Urinary bladder (tissue), 4 donors: ENCODE measurements at places on chromosomes 11 and 22. TPM values are rescaled to one million over a fixed set of nuclear protein-coding genes. Genes with fewer than 3 reads are reported as not detected.

GRCh38 chr11:124674168-124674517 lies 439 bp downstream of the SPA17 start:
- no peak for DNase-seq

- DNase-seq: no peak
Measured at GRCh38 chr22:20547029-20547428, 39.6 kb downstream of the MED15 start.

CARD16 gene
- 16.2 TPM for total RNA-seq

GRCh38 chr11:66720223-66720898 lies 8.7 kb downstream of the SPTBN2 start:
- peak; percentile 73 for DNase-seq

DNA sequence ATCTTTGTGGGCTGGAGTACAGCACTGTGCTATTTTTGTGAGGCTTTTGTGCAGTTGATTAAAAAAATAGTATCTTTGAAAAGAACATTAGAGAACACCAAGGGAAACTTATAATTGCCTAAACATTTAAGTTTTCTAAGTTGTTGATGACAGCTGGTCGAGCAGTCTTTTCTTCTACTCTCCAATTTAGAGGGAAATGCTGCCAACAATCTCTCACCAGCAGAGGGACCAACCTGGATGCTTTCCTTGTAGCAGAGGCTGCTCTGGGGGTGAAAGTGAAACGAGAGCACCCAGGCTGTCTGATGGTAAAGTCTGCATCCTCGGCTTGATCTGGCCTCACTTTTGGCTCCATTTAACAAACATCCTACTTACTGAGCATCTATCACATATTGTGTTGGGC lies 1286.5 kb upstream of the TENM4 start:
- DNase-seq: no peak

- DNase-seq: no peak
Measured at GRCh38 chr22:50318356-50318697, 8.5 kb downstream of the DENND6B start.

- no peak for DNase-seq
Measured at GRCh38 chr22:32509045-32509444, 34.4 kb downstream of the FBXO7 start.

DNA sequence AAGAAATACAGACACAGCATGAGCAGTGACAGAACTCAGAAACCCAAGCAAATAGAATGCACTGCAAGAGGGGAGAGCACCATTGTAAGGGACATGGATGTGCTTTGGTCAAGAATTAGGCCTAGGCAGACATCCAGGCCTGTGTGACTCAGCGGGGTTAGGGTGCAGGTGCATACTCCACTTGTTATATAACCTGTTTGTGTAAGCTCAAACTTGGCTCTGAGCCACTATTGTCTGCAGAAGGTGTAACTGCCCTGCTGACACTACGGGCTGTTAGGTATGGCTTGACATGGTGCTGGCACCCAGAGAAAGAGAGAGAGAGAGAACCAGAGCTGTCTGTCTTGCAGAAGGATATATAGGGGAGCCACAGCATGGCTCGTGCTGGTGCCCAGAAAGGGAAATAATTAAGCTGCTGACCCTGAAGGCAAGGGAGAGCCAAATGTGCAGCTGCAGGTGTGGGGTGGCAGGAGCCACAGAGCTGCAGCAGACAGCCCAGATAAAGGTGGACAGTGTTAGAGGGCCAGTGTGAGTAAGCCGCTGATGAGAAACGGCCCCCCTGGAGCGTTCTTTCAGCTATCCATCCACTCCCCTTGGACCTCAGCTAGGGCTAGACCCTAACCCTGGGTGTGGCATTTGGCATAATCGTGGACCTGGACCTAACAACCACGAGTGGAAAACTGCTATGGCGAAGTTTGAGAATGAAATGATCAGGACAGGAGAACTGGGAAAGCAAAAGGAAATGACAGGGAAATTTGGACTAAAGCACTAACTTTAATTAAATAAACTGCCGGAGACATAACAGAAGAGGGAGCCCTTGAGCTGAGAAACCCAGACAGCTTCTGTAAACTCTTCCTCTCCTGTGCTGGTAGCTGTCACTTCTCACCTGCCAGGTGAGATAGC lies 253.0 kb upstream of the CCDC179 start:
- DNase-seq: no peak

NRXN2 gene
- total RNA-seq: 11.5 TPM

DNA sequence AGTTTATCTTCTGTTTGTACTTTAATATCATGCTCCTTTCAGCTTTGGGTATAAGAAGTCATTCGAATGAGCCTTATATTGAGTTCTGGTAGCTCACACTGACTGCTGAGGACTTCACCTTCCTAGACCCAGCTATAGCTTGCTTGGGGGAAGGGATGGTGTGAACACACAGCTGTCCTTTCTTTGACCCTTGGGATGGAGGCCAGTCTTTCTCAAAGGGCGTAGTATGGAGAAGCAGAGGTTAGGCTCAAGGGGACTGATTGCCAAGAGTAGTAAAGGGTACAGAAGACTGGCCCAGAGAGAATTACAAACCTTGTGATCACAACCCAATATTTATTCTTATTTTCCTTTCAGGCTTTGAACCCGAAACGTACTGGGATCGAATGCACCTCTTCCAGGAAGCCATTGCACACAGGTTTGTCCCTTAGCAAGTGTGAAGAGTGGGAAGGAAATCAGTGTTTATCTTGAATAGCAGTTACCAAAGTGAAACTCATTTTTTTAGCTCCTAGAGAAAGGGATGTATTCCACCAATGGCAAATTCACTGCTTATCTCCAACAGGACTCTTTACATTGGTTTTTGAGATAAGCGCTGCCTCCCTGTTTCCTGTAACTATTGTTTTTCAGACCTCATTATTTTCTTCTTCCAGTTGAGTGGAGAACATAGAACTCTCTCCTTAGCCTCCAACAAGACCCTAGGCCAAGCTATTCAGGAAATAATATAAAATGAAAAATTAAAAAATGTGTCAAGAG lies 42.8 kb upstream of the YWHAH start:
- DNase-seq: no peak

PHLDA2 gene
- total RNA-seq: 1.1 TPM

MTMR3 gene
- total RNA-seq: 62.7 TPM

DNA sequence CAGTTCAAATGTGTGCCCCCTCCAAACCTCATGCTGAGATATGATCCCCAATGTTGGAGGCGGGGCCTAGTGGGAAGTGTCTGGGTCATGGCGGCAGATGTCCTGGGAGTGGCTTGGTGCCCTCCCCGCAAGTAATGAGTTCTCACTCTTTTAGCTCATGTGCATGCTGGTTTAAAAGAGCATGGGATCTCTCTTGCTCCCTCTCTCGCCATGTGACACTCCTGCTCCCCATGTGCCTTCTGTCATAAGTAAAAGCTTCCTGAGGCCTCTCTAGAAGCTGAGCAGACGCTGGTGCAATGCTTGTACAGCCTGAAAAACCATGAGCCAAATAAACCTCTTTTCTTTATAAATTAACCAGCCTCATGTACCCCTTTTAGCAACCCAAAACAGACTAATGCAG lies 98.8 kb downstream of the SGSM3 start:
- DNase-seq: no peak

DNA sequence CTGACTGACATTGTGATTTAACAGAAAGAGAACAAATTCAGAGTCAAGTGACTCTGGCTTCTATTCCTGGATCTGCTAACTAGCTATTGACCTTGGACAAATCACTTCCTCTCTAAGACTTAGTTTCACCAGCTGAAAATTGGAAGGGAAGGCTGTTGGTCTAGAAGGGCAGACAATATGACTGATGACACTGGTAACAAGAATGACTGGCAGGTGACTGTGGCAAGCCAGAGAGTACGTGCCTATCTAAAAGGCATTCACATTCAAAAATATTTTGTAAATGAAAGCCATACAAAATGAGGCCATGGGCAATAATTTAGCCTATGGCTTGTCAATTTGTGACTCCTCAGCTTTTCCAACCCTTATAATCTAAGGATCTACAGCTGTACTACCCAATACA lies 23.5 kb downstream of the SERGEF start:
- DNase-seq: no peak

- DNase-seq: no peak
Measured at GRCh38 chr11:11971906-11972547, 36.4 kb downstream of the DKK3 start.

MS4A4A gene
- 31.9 TPM for total RNA-seq
